Brain (organoid and tissue), 16 donors: ENCODE measurements at places on chromosomes 7 and 10.

DNA sequence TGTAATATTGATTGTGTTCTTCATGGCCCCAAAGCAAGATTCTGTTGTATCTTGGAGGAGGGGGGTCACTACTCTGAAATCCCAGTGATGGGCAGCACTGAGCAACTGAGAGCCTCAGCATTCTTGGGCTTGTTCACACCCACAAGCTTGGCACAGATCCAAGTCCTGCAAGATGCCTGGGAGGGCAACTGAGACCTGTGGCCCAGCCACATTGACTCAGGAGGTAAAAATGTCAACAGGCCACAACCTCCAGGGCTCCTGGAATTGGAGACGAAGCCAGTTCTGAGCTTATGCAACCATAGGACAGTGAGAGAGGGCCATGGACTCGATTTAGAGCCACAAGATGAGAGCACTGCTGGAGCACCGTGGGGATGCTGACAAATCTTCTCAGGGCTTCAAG lies 3.1 kb upstream of the DOCK1 start:
- no peak for DNase-seq

DNA sequence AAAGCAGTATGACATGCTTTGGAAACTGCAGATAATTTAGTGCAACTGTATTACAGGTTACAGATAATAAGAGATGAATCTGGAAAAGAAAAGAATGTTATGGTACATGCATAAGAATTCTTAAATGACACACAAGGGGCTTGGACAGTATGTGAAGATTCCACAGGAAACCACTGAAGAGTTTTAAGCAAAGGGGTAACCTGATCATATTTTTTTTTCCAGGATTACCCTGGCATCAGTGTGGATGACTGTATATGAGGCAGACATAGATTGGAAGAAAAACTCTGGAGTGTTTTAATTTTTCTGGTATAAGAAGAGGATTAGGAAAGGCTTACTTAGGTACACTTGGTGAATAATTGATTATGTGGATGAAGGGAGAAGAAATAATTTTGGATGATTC lies 8.1 kb downstream of the TFPI2 start:
- DNase-seq: no peak

- no peak for DNase-seq
These were observed 4.2 kb upstream of the RPEL1 start for GRCh38 chr10:103241262-103242011.

DNA sequence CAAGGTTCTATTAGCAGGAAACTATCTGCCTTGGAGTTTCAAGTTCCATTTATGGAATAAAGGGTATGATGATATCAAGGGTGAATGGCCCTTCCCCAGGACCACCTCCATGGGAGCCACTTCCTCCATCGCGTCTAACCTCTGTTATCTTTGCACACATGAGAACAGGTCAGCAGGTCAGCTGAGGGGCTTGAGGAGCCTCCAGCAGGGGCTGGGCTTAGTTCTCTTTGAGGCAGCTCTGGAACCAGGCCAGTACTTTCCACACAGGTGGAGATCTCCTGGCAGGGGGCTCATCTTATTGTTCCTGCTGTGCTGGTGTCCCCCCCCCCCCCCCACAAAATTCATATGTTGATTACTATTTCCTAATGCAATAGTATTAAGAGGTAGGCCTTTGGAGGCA lies 472.2 kb upstream of the ZMIZ1 start:
- DNase-seq: no peak

- no peak for DNase-seq
These were observed at the start of gene AOAH for GRCh38 chr7:36723951-36724664. TSS of gene AOAH (minus strand) at chr7:36724494. CDS start at chr7:36724148, 346 bp downstream.

DNA sequence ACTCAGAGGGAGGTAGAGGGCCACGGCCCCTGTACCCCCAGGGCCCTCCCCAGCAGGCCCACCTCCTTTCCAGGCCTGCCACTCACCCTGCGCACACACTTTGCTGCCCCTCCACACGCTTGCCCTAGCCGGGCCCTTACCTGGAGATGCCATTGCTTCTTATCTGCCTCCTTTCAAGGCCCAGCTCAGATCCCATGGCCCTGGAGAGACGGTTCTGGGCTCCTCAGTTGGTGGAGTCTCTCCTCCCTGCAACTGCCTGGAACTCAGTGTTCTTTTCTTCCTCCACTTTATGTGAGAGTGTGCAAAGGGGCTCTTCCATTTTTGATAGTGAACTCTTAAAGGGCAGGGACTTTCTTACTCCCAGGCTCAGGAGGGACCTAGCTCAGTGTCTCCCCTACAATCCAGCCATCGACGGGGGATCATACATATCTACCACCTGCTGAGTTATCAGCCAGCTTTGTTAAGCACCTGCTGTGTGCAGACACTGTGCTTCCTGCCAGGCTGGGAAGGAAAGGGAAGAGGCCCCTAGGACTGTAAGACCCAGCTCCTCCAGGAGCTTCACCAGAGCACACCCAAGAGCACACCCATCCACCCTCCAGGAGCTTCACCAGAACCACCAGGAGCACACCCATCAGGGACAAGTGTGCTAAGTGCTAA lies 89.3 kb upstream of the MACROH2A2 start:
- DNase-seq: no peak

DNA sequence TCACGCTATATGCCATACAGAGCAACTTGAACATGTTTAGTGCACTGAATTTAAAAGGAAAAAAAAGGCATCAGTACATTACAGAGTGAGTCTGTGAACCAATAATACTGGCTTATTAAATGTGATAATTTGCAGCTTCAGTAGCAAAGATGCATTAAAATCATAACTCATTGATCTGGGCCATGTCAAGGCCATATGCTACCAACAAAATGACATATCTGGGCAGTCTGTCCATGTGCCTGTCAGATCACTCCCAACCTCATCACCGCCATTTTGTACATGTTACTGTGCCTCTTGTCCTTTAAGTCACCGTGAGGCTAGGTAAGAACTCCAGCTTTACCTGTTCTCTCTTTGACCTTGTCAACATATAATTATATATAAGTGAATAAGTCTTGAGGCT lies 307.4 kb upstream of the LRGUK start:
- no peak for DNase-seq

- peak; percentile 94 for DNase-seq
These were observed 60.1 kb upstream of the SORCS3 start for GRCh38 chr10:104580774-104581675.

GRCh38 chr10:44801383-44802327 lies 109.5 kb upstream of the TMEM72 start:
- DNase-seq: peak; percentile 70

GRCh38 chr10:62454687-62455397 lies 80.7 kb downstream of the ZNF365 start:
- no peak for DNase-seq

DNA sequence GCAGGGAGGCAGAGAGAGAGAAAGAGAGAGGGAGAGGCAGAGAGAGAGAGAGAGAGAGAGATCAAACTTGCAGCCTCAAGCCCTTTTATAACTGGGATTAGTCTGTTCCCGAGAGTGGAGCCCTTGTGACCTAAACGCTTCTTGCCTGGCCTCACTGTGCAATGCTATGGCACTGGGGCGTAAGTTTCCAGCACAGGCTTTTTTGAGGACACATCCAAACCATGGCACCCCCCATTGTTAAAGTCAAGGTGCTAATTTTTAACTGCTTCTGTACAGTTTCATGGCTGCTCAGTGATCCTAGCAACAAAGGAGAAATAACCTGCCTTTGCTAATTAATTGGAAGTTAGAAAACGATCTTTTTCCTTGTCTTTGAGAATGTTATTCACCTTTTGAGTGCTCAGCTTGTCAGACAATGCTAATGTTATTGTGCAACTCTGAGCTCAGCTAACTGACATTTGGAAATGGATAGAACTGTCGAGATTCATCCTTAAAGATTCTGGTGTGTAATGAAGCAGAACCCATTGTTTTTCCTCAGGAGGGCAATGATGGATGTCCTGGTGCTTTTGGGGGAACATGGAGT lies 268.4 kb downstream of the GLRX3 start:
- no peak for DNase-seq

DNA sequence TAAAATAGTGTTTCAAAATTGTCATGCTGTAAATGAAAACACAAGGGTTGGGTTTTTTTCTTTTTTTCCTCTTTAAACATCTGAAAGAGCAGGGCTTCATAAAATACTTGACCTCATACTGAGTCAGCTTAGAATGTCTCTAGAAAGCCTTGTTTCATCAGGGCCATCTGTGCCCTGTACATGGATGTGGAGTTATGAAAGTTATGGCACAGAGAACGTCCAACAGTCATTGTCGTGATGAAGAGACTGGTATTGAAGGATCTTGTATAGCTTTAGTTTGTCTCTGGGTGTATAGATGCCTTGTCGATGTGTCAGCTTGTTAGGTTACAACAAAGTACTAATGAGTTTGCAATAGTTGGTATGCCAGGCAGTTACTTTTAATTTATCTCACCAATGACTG lies 127.3 kb downstream of the FAM204A start:
- DNase-seq: no peak

DNA sequence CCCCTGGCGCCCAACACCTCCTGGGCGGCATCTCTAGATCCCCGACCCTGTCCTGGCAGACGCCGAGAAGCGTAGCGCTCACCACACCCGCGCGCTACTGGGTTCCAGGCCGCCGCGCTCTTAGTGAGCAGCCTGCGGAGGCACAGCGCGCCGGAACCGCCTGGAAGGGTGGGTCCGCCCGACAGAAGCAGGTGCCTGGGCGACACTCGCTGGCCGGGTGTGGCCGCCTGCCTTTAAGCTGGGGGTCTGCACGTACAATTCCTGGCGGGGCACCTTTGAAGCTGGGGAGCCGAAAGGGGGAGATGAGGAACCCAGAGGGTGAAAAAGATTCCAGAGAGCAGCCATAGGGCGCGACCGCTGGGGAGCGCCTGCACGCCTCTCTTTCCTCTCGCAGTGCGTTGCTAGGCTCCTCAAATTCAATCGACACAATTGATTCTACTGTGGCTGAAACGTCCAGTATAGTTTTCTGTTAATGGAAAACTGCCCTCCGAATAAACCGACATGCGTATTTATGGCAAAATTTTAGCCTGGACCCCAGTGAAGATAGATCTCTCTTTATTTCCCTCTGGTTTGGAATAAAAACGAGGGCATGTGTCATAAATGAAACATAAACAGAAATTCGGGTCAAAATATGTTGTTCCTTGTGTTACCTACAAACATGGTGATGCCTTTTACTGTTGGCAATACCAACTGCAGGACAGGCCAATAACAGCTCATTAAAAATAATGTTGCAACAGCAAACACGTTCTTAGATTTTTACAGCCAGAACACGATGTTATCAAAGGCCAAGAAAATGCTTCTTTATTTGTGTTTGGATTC lies 4.6 kb downstream of the HMX3 start:
- DNase-seq: no peak

- DNase-seq: no peak
These were observed 1.1 kb upstream of the MKLN1 start for GRCh38 chr7:131326576-131326975.

- no peak for DNase-seq
These were observed 243.6 kb downstream of the CAMK1D start for GRCh38 chr10:12592967-12593366.

- no peak for DNase-seq
These were observed 1447.5 kb downstream of the GATA3 start for GRCh38 chr10:9501944-9502343.

- DNase-seq: no peak
These were observed 6.5 kb upstream of the PODXL start for GRCh38 chr7:131562941-131563340.

DNA sequence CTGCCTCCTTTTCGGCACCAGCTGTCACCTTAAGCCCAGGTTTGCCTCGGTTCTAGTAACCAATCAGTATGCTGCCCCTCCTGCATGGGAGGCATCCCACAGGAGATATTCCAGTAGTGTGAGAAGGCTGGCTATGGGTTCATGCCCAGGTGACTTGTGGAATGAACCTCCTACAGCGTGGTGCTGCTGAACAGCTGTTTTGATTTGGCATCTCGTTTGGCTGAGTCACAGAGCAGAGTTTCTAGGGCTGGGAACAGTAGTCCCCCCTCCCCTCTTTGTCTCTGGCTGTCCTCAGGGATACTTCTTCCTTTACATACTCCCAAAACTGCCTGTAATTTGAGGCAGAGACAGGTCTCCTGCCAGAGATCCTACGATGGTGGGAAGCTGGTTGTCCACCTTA lies 16.1 kb downstream of the R3HCC1L start:
- no peak for DNase-seq

- no peak for DNase-seq
These were observed 143.4 kb downstream of the VPS50 start for GRCh38 chr7:93375603-93376002.

DNA sequence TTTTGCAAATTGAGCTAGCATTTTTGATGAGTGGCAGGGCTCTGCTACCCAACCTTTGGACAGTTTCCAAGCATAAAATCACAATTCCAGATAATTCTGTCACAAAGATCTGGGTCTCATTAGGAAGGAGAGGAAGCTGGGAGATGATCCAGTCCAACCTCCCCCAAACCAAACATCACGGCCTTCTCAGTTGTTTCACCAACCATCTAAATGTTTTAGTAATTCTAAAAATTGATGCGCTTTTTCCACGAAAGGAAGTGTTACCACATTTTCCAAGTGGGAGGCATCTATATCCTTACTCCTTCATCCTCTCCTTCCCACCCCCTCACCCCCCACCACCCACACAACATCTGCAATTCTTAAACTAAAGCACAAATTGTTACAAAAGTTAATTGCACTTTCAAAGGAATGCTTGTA lies 108.3 kb downstream of the EGFR start:
- DNase-seq: no peak
